ENCODE measurements at places on chromosomes 4 and X.

DNA sequence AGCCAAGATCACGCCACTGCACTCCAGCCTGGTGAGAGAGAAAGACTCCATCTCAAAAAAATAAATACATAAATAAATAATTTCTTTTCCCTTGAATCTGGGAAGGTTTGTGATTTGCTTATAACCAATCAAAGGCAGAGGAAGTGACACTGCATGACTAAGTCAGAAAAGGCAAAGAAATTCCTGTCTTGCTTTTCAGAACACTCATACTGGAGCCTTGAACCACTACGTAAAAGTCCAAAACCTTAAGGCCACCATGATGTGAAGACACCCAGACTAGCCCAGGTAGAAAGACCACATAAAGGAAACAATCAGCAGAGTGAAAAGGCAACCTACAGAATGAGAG lies 36.6 kb downstream of the TMEM156 start:
- no peak for DNase-seq

DNA sequence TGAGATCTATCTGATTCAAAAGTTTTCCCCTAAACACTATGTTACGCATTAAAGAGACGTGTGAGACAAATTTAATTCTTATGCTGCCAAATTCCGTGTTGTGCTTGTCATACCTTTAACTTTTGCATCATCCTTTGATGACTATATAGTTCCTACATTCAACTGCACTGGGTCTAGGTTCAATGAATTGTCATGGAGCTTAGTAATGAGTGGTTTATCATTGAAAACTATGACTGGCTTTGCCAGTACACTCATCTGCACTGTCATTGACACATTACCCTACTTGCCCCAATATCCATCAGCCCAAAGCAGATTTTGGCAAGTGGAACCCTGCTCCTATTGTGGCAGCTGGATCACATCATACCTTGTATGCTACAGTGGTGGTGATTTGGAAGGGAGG lies 882.9 kb upstream of the SLIT2 start:
- no peak for DNase-seq

GRCh38 chrX:2500803-2501558 lies at the start of the genes DHRSX and ZBED1:
DHRSX (minus strand) TSS chrX:2500976; CDS start chrX:2500925, 51 bp downstream.
ZBED1 (minus strand) TSS chrX:2500976; CDS start chrX:2490719, 10,257 bp downstream.
- peak; percentile 26 for DNase-seq

DNA sequence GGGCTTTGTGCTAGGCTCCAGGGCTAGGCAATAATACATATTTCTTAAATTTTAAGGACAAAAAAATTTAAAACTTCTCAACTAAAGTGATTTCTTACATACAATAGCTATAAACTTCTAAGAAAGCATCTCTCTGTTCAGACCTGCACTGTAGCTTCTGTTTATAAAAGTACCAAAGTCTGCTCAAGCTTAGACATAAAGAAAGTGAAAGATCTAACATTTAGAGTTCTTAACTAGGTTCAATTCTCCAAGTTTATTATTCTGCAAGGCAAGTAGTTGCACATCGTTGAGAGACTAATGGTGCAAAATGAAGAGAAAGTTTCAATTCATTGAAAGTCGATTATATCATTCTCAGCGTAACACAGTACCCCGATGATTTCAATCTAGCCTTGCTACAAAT lies 857.4 kb upstream of the HTR2C start:
- DNase-seq: no peak

GRCh38 chr4:186144946-186145569 lies 40.6 kb downstream of the FAM149A start:
- DNase-seq: no peak

DNA sequence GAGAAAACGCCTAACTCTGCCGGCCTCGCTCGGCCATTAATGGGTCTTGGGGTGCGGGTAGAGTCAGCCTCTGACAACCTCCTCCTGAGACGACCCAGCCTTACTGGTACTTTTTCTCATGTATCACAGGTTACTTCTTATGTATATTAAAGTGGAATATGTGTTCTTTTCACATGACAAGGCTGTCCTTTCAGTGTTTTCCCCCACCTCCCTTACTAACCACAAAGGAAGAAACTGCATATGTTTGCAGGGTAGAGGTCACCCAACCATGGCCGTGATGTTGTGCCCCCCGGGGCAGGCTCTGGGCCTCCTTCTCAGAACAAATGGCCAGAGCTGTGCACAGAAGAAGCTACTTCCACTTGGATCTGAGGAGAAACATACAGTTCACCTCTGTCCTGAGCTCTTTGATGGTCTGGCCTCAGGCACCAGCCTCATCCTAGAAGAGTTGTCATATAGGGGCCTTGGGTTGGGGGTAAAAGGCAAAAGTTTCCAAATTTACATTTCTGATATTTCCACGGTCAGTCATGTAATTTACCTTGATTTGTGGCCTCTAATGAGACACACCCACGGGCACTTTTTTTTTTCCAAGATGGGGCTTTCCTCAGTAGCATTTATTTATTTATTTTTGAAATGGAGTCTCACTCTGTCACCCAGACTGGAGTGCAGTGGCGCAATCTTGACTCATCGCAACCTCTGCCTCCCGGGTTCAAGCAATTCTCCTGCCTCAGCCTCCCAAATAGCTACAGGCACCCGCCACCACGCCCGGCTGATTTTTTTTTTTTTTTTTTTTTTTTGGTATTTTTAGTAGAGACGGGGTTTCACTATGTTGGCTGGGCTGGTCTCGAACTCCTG lies 1.9 kb downstream of the SOWAHD start:
- no peak for DNase-seq

DNA sequence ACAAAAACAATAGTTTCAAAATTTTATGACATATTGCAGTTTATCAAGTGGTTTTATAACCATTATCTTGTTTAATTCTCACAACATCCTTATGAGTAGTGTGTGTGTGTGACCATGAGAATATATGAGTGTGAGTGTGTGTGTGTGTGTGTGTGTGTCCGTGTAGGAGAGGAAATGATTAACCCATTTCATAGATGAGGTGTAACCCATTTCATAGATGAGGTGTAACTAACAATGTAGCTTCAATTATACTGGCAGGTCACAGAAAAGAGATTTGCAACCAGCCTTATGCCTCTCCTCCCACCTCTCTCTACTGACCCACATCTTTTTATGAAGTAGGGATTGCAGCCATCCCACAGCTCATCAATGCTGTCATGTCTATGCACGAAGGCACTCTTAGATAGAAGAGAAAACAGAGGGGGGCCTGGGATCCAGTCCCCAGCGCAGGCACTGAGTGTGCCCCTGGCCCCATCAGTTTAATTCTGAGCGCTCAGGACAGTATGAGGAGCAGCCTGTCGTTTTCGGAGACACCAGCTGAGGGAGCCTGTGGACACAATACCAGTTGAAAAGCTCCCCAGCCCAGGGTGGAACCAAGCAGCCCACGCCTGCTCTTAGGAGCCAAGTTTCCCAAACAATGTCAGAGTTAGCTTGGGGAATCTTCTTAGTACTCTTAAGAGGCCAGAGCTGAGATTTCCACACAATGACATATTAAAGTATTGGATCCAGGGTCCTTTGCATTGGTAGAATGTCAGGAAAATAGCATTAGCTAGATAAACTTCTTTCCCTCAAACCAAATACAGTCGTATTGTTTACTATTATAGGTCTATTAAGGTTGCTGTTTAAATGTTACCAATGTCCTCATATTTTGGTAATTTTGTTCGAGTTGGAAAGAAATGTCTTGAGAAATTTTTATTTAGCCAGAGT lies 88.6 kb downstream of the PALLD start:
- no peak for DNase-seq

GRCh38 chr4:147060151-147060931 lies 114.7 kb upstream of the TTC29 start:
- DNase-seq: no peak

DNA sequence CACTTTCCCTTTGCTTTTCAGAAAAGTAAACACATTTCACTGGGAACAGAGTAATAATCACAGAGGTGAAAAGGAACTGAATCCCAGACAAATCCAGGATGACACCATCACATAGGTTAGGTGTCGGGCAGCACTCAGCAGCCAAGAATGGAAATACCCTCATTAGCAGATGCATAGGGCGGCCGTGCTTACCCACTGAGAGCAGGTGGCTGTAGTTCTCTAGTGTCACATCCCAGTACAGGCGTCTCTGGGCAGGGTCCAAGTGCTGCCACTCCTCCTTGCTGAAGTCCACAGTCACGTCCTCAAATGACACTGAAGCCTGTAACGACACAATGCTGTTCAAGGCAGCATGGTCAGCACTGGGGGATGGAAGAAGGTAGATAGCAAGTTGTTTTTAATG lies 26.9 kb downstream of the ZNF41 start:
- no peak for DNase-seq

DNA sequence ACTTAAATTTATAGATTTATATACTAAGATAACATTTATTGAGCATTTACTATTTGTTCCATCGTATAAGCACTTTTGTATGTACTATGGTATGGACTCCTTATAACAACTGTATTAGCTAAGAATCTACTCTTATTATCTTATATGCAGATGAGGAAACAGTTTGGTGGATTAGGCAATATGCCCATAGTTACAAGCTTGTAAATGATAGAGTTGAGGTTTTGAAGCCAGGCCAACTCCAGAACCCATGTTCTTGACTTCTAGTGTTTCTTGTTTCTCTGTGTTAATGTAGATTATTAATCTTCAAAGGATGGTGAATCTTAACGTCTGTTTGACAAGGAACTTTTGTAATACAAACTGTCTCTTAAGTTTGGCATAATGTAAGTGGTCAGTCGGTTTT lies 71.3 kb downstream of the STIM2 start:
- DNase-seq: no peak

GRCh38 chrX:3990569-3990968 lies 277.1 kb upstream of the PRKX start:
- DNase-seq: no peak

DNA sequence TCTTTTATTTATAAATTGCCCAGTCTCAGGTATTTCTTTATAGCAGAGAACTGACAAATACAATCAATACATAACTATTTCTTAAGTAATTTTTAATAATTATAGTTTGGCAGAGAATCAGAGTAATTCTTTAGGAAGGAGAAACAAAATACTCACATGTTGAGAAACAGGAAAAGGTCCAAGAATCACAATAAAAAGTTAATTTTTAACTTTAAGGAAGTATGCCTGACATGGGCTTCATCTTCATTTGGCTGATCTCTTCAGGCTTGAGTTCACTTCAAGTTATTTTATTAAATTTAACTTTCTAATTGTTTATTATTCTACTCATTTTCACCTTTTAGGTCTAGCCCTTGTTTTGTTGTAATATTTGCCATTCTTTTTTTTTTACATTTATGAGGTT lies 36.1 kb upstream of the RNF150 start:
- no peak for DNase-seq

- DNase-seq: no peak
These were observed 805.4 kb upstream of the GALNTL6 start for GRCh38 chr4:171007618-171008390.

GRCh38 chr4:132691668-132692067 lies 457.4 kb upstream of the PCDH10 start:
- no peak for DNase-seq

DNA sequence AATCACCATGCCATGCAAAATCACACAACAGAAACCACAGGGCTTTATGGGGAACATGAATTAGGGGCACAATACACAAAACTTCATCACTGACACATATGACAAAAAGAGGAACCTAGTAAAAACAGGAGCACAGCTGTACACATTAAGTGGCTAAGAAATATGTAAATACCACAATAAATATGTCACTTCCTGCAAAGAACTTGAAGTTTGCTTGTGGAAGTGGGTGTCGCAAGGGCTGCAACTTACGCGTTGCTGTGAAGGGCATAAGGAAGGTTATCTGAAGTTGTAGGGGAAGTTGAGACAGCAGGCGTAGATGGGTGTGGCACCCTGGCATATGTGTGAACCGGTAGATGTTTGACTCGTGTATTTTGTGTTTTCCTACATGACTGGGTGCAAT lies 42.4 kb downstream of the CLCN4 start:
- no peak for DNase-seq

GRCh38 chr4:27398631-27399310 lies 538.1 kb downstream of the STIM2 start:
- DNase-seq: no peak

- DNase-seq: no peak
These were observed 91.3 kb upstream of the GALNTL6 start for GRCh38 chr4:171721937-171722336.

GRCh38 chr4:32680946-32681345 lies 1960.8 kb downstream of the PCDH7 start:
- DNase-seq: no peak

DNA sequence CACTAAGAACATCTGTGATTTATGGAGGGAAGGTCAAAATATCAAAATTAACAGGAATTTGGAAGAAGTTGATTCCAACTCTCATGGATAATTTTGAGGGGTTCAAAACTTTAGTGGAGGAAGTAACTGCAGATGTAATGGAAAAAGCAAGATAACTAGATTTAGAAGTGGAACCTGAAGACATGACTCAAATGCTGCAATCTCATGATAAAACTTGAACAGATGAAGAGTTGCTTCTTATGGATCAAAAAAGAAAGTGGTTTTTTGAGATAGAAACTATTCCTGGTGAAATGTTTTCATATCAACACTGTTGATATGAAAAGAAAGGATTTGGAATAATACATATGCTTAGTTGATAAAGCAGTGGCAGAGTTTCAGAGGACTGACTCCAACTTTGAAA lies 9.7 kb downstream of the TMPRSS11F start:
- no peak for DNase-seq

DNA sequence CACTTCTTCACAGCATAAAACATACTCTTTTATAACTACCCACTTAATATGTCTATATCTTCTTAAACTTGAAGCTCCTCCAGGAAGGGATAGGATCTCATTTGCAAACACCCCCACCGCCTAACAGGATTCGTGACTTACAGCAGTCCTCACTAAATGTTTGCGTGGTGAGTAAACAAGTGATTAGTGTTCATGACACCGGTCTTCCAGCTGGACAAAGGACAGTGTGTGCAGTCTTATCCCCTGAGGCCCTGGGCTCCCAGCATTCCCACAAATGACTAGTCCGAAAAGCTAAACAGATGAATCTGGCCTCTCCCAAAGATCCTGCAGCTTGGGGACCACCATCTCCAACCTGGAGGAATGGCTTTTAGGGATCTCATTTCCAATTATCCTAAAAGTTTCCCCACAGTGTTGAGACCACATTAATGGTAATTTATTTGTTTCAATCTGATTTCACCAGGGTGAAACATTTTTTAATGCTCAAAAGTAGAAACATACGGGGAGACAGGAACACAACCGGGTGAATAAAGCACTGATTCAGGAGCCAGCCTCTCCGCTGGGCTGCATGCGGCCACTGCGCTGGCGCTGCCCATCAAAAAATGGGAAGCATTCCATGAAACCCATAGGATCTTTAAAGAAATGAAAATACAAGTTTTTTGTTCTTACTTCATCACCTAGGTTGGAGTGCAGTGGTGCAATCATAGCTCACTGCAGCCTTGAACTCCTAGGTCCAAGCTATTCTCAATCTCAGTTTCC lies 69.2 kb downstream of the HADH start:
- no peak for DNase-seq

GRCh38 chr4:151287409-151287808 lies 10.4 kb downstream of the PRSS48 start:
- no peak for DNase-seq

DNA sequence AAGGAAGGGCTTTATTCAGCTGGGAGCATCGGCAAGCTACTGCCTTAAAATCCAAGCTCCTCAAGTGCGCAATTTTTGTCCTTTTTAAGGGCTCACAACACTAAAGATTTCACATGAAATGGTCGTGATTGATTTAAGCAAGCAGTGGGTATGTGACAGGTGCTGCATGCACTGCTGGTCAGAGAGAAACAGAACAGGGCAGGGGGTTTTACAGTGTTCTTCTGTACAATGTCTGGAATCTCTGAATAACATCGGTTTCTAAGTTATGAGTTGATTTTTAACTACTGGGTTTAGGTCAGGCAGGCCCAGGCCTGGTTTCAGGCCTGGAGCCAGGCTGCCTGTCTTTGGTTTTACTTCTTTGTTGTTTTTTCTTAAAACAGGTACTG lies 6.0 kb downstream of the UGT2B17 start:
- DNase-seq: no peak
